ENCODE measurements at places on chromosomes 11 and 22. TPM values are rescaled to one million over a fixed set of nuclear protein-coding genes. Genes with fewer than 3 reads are reported as not detected.

DNA sequence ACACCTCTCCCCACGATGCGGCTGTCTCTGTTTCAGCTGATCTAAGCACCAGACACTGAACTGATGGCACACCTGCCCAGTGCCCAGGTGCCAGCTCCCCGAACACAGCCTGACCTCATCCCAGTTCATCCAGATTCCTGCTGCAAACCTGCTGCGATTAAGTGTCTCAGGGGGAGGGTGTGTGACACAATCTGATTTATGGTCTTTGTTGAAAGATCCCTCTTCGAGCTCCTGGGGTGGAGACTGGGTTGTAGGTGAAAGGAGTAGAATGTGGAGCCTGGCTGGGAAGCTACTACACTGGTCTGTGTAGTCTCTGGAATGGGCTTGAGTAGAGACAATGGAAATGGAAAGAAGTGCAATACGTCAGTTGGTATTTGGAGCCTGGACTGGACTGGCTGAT lies 390.3 kb downstream of the SHANK2 start:
- no peak for DNase-seq

GRCh38 chr11:83827940-83828554 lies 541.9 kb upstream of the CCDC90B start:
- DNase-seq: no peak

DNA sequence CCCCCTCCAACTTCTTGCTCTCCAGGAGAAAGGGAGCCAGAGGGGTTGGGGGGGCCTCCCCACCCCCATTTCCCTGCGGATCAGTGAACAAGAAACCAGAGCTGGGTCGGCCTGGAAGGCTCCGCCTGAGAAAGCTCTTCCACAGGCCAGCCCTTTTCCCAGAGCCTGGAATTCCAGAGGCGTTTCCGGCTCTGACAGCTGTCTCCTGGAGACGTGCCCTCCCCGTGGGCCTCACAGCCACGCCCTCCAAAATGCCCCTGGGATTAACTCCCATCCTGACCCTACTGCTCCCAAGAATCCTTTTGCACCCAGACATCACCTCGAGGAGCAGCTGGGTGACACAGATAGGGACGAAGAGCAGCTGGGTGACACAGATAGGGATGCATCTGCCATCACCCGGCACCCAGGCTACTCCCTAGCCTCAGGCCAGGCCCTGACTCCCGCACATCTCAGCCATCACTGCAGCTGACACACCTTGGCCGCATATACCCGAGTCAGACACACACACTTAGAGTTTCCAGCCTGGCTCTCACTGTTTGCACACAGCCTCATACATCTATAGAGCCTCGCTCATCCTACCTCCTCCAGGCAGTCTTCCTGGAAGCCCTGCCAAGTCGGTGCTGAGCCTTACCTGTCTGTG lies 7.6 kb upstream of the CDC42EP1 start:
- DNase-seq: peak; percentile 88

DNA sequence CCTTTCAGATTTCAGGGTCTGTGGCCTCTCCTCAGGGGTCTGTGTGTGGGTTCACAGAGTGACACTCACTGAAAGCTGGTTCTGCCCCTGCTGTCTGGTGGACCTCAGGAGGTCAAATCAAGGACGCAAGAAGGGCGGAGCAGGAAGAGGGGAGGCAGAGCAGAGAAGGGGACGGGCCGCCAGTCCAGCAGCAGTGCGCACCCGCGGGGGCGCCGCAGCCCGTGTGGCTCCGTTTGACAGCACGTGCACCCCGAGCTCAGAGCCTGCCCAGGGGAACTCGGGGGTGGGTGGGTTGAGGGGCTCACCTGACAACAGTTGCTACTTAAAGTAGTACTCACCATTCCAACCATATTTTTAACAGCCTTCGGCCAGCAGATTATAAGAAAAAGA lies 71.4 kb upstream of the PITPNB start:
- DNase-seq: peak; percentile 16

- no peak for DNase-seq
These were observed 330 bp downstream of the ACP2 start for GRCh38 chr11:47248304-47248663.

- DNase-seq: no peak
These were observed 22.0 kb downstream of the RSPH14 start for GRCh38 chr22:23119494-23120414.

DNA sequence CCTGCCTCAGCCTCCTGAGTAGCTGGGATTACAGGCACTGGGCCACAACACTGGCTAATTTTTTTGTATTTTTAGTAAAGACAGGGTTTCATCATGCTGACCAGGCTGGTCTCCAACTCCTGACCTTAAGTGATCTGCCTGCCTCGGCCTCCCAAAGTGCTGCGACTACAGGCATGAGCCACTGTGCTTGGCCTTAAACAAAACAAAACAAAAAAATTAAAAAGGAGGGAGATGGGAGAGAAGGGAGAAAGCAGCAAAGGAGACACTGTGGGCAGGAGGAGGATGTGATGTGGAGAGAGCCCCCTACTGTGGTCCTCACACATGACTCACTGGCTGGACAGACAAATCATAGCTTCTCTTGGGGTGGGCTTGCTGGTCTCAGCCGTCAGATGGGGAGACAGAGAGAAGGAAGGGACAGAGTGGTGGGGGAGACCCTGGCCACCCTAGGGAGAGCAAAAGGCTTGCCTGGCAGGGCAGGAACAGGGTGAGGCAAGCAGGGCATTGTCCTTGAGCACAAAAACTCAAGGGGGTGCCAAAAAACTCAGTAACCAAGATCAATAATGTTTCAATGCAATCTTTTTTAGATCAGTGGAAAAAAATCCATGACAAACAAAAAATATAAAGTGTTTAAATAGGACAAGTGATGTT lies 31.6 kb downstream of the TPST2 start:
- no peak for DNase-seq

GRCh38 chr22:22721681-22722354 lies 77.4 kb downstream of the GGTLC2 start:
- no peak for DNase-seq

DNA sequence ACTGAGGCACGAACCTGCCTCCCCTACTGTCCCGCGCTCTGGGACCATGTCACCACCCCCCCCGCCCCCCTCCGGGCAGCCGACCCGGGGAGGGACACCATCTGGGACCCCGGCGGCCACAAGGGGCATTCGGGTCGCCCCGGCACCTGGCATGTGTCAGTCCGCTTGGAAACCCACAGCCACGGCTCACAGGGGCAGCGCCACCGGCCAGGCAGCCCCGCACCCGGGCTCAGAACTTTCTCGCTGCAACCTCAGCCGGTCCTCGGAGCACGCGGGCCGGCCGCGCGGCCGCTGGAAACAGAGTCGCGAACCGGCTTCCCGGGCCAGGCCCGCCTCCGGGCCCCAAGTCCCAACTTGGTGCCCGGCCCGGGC lies 159.9 kb upstream of the GRK3 start:
- peak; percentile 48 for DNase-seq

- no peak for DNase-seq
These were observed 44.7 kb upstream of the MTMR2 start for GRCh38 chr11:95968585-95968984.

DNA sequence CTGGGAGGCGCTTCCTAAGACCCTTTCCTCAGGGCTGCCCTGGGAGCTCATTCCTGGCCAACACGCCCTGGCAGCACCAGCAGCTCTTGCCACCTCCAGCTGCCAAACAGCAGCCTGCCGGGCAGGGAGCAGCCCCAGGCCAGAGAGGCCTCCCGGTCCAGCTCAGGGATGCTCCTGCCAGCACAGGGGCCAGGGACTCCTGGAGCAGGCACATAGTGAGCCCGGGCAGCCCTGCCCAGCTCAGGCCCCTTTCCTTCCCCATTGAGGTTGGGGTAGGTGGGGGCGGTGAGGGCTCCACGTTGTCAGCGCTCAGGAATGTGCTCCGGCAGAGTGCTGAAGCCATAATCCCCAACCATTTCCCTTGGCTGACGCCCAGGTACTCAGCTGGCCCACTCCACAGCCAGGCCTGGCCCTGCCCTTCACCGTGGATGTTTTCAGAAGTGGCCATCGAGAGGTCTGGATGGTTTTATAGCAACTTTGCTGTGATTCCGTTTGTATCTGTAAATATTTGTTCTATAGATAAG lies 7.6 kb downstream of the SLC39A13 start:
- DNase-seq: peak; percentile 78

The CECR2 gene
- not detected for total RNA-seq

The GPHA2 gene
- total RNA-seq: not detected

The SYT7 gene
- total RNA-seq: 4.5 TPM

The BRD1 gene
- 49.4 TPM for total RNA-seq

The C22orf31 gene
- not detected for total RNA-seq

The USP2 gene
- 17.4 TPM for total RNA-seq

The PRR33 gene
- total RNA-seq: not detected

The CCDC87 gene
- total RNA-seq: 15.9 TPM

All from stomach (tissue), 19 donors.